Sigmoid colon (tissue), 7 donors: ENCODE measurements at places on chromosomes 7 and 10. TPM values are rescaled to one million over a fixed set of nuclear protein-coding genes. Genes with fewer than 3 reads are reported as not detected.

- DNase-seq, result no peak
Measured at GRCh38 chr7:2353113-2353935, 1.3 kb upstream of the EIF3B start.

GRCh38 chr7:515628-516027 lies 4.0 kb downstream of the PDGFA start:
- no peak for DNase-seq

GRCh38 chr10:92111336-92111939 lies 179.4 kb downstream of the CPEB3 start:
- no peak for DNase-seq

- no peak for DNase-seq
Measured at GRCh38 chr10:15719049-15719898, 448 bp downstream of the ITGA8 start.

GRCh38 chr10:104638861-104639589 lies 2.1 kb upstream of the SORCS3 start:
- DNase-seq, result no peak

DNA sequence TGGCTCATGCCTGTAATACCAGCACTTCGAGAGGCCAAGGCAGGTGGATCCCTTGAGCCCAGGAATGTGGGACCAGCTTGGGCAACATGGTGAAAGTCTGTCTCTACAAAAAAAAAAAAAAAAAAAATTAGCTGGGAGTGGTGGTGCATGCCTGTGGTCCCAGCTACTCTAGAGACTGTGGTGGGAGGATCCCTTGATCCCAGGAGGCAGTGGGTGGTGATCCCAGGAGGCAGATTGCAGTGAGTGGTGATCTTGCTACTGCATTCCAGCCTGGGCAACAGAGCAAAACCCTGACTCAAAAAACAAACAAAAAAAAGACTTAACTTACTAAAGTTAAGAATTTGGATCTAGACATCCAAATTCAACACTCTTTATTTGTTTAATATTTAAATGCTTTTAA lies 10.2 kb upstream of the ADO start:
- DNase-seq, result no peak

GRCh38 chr7:108000875-108001763 lies 1.8 kb downstream of the LAMB1 start:
- peak; percentile 78 for DNase-seq

- no peak for DNase-seq
Measured at GRCh38 chr10:133568287-133568614, 2.9 kb upstream of the SYCE1 start.

- DNase-seq, result no peak
Measured at GRCh38 chr10:105148921-105149320, 507.8 kb downstream of the SORCS3 start.

GRCh38 chr7:95312561-95312960 lies 11.8 kb downstream of the PON1 start:
- no peak for DNase-seq

GRCh38 chr7:36115448-36116321 lies 37.4 kb upstream of the EEPD1 start:
- peak; percentile 80 for DNase-seq

- DNase-seq, result no peak
Measured at GRCh38 chr7:64839910-64840309, 45.7 kb downstream of the ZNF138 start.

GRCh38 chr7:68470836-68471435 lies 1127.3 kb upstream of the AUTS2 start:
- DNase-seq, result no peak

DNA sequence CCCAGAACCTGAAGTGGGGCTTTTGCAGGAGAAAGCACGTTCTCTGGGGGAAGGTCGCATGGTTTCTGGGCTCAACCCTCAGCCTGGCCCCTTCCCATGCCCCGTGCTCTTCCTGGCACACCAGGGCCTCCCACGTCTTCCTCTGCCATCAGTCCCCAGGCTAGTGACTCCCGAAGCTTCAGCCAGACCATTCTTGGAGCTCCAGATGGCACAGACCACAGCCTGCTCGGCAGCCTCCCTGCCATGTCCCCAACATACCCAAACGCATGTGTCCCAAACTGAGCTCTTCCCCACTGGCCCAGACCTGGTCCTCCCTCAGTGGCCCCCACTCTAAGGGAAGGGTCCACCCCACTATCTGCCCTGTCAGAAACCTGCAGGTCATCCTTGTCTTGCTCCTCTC lies 47.0 kb downstream of the CLRN3 start:
- DNase-seq, result no peak

- no peak for DNase-seq
Measured at GRCh38 chr7:30382607-30383006, 96.0 kb downstream of the NOD1 start.

DNA sequence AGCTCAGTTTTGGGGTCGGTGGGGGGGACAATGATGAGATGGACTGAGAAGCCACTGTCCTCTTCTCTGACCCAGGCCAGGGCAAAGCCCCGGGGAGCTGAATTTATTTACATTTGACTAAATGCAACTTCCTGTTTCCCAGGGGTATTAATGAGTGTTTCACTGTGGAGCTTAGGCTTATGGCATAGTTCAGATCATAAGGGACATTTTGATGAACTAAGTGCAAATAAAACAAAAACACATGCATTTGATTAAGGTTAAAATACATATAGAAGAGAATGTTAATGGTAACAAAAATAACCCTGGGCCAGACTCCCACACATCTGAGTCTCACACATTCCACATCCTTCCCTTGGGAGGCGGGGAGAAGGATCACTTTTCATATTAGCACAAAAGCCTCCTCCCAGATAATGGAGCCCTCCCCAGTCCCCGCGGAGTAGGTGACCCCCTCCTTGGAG lies 320.6 kb downstream of the FRMD4A start:
- DNase-seq, result no peak

DNA sequence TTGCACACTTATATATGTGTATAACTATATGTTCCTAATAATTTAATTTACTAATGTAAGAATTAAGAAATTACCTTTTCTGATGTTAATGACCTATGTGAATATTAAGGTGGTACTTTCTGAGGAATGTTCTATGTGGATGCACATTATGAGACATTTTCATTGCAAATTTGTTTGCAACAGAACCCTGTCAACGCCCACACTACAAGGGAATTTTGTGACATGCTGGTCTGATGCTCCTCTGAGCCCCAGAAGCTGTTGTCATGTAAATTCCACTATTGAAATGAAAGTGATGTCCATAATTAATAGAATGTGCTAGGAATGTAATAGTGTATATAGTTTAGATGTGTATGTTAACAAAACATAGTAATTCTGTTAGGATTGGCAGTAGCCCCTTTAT lies 4.5 kb downstream of the GRM3 start:
- DNase-seq, result no peak

Gene CFTR
- 1.1 TPM for total RNA-seq

Gene PPP1R3C
- 23.7 TPM for total RNA-seq

Gene HOXA6
- 4.3 TPM for total RNA-seq

Gene LRRC61
- total RNA-seq, result 10.3 TPM

Gene SPDYE16
- total RNA-seq, result not detected

Gene CYP3A7
- 0.33 TPM for total RNA-seq
